ENCODE measurements at places on chromosomes 5 and 9. TPM values are rescaled to one million over a fixed set of nuclear protein-coding genes. Genes with fewer than 3 reads are reported as not detected.

The PDE6A gene
- total RNA-seq: 0.24 TPM

The KIF4B gene
- total RNA-seq: not detected

The PCDHAC1 gene
- total RNA-seq: 0.07 TPM

The FGFR4 gene
- 1.3 TPM for total RNA-seq

The ENTREP1 gene
- 24.8 TPM for total RNA-seq

The TLX3 gene
- total RNA-seq: not detected

The IRX1 gene
- not detected for total RNA-seq

The CERCAM gene
- total RNA-seq: 10.1 TPM

The SMIM32 gene
- total RNA-seq: not detected

The NR2F1 gene
- 0.99 TPM for total RNA-seq

The PCDHA3 gene
- total RNA-seq: 0.07 TPM

The RCL1 gene
- total RNA-seq: 5.6 TPM

The PDE8B gene
- total RNA-seq: 0.41 TPM

The TMEM174 gene
- not detected for total RNA-seq

The SPATA31A3 gene
- not detected for total RNA-seq

The TSLP gene
- total RNA-seq: 4.1 TPM

The GABBR2 gene
- total RNA-seq: 0.36 TPM

The FRMD3 gene
- total RNA-seq: 105 TPM

The ACOT12 gene
- not detected for total RNA-seq

The PCDHB3 gene
- total RNA-seq: 1.3 TPM

The ST8SIA4 gene
- 5.6 TPM for total RNA-seq

The SPATA31E1 gene
- not detected for total RNA-seq

The LRRTM2 gene
- total RNA-seq: not detected

The C9orf153 gene
- total RNA-seq: 0.36 TPM

The SPINK6 gene
- not detected for total RNA-seq

The OR1J2 gene
- total RNA-seq: not detected

The CYLC2 gene
- total RNA-seq: not detected

The CD274 gene
- 16.7 TPM for total RNA-seq

The SGTB gene
- total RNA-seq: 6.3 TPM
